ENCODE measurements at places on chromosomes 5 and 9. TPM values are rescaled to one million over a fixed set of nuclear protein-coding genes. Genes with fewer than 3 reads are reported as not detected.

Gene INSL6
- total RNA-seq: not detected

Gene HNRNPA0
- 43.8 TPM for total RNA-seq

Gene TYRP1
- not detected for total RNA-seq

Gene OLFML2A
- total RNA-seq: 22.6 TPM

Gene SHC3
- total RNA-seq: 0.32 TPM

Gene PCDHB15
- 0.05 TPM for total RNA-seq

Gene SPOCK1
- 17.0 TPM for total RNA-seq

Gene GARIN3
- total RNA-seq: not detected

Gene FOXD4L3
- not detected for total RNA-seq

Gene MCIDAS
- 2.2 TPM for total RNA-seq

Gene CD274
- 0.97 TPM for total RNA-seq

Gene GRIN3A
- total RNA-seq: not detected

Gene SPAG8
- 0.76 TPM for total RNA-seq

Gene HSD17B3
- total RNA-seq: not detected

Gene ECSCR
- total RNA-seq: not detected

Gene FAXDC2
- 0.31 TPM for total RNA-seq

Gene PPP2CA
- total RNA-seq: 218 TPM

Gene CHD1
- total RNA-seq: 27.6 TPM

Gene SLC36A2
- total RNA-seq: not detected

Gene PCDHB2
- total RNA-seq: 4.1 TPM

Gene SWI5
- total RNA-seq: 42.0 TPM

Gene PCDHB5
- 1.4 TPM for total RNA-seq

Gene TRIM14
- 13.8 TPM for total RNA-seq

Gene ZNF618
- 7.6 TPM for total RNA-seq

Gene WDR38
- total RNA-seq: not detected

Gene PDE6A
- total RNA-seq: 0.25 TPM

Gene NME5
- not detected for total RNA-seq

Gene DROSHA
- total RNA-seq: 43.4 TPM

Gene ANKH
- 13.4 TPM for total RNA-seq

Gene ANGPTL2
- not detected for total RNA-seq

Gene CCL28
- 0.23 TPM for total RNA-seq

Gene SH3TC2
- total RNA-seq: 0.73 TPM

Gene PCDHB3
- total RNA-seq: 0.05 TPM

Gene FGF1
- 0.35 TPM for total RNA-seq

Gene IFNA6
- total RNA-seq: not detected

Gene ANKRD34B
- not detected for total RNA-seq

Gene PURA
- total RNA-seq: 5.7 TPM

Gene SPATA31D4
- total RNA-seq: not detected

Measured in A549 treated with GW870086 at 1 μM for 4 hours (cell line).